ENCODE measurements at places on chromosomes 13 and 19.
A peak's percentile ranks its signal among the peaks of the same experiment; 100 is the strongest.

GRCh38 chr13:27083183-27083582 lies 88.4 kb downstream of the USP12 start:
- no peak for DNase-seq

GRCh38 chr19:46604781-46605355 lies 3.7 kb downstream of the CALM3 start:
- DNase-seq, result peak; percentile 6

GRCh38 chr13:43388282-43389034 lies 365.1 kb downstream of the DNAJC15 start:
- no peak for DNase-seq

DNA sequence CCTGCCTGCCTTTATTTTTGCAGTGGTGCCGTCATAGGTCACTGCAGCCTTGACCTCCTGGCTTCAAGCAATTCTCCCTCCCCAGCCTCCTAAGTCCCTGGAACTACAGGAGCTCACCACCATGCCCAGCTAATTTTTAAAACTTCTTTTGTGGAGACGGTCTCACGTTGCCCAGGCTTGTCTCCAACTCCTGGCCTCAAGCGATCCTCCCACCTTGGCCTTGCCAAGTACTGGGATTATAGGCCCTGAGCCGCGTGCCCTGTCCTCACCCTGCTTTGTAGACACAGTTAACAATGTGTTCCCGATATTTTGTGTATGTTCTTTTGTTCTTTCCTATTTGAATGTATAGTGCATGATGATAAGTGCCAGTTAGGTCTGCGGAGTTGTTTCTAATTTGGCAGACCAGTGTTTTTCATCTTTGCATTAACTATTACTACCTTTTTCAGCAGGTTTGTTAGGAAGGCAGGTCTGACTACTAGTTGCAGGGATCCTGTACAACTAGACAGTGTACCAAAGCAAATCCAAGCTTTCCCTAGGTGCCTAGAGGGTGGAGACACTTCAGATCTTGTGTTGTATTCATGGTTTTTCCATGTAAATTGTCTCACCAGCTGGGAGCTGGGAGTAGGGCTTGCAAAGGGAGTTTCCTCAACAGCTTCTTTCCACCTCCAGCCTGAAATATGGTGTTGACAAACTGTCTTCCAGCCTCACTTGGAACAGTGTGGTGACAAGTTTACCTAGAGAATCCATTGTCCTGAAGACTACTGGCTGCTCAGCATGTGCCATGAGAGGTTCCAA lies 9.5 kb upstream of the WTIP start:
- DNase-seq, result no peak

All from GM13976 (cell line).